ENCODE measurements at places on chromosomes 2 and 18.

DNA sequence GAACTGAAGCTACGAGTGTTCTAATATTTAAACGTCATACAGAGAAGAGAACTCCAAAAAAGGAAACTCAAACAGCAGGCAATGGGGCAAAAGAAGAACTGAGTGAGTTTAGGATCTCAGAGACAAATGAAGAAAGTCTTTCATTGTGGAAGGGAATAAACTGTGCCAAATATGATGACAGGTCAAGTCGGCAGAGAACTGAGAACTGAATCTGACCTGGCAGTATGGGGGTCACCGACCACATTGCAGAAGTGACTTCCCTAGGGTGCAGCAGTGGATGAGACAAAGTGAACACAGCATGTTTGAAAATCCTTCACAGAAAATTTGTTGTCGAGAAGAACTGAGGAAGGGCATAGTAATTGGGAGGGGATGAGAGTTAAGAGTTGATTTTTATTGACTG, 55.9 kb downstream of the TTC21B start:
- no peak for DNase-seq

- DNase-seq = no peak
Measured at GRCh38 chr2:233400961-233401360, 46.7 kb downstream of the DGKD start.

DNA sequence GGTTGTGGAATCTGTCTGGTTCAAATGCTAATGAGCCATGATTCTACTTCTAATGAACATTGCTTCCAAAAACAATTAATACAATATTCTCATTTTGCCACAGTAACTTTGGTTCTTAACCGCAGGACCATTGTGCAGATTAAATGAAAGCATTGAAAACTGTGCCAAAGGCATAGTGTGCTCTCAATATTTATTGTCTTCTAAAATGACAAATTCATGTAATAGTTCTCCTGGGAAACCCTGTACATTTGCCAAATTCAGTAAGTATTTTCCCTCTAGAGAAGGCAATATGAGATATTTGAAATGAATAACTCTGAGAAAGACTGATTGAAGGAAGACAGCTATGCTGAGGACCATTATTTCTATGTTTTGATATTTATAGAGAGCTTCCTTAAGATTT, 246.3 kb downstream of the CCDC102B start:
- DNase-seq = no peak

GRCh38 chr2:152655880-152656279, 61.4 kb downstream of the PRPF40A start:
- DNase-seq = no peak

Measured in stimulated activated CD8-positive, alpha-beta memory T cell treated with anti-CD3 and anti-CD28 coated beads, Interleukin-4, amount 100 ng/mL, for 4 hours (primary cell).